ENCODE measurements at places on chromosomes 6 and 20.

- DNase-seq = no peak
Observed at GRCh38 chr6:149095842-149096241, 221.7 kb upstream of the TAB2 start.

GRCh38 chr6:42507195-42507594 lies 55.5 kb upstream of the TRERF1 start:
- DNase-seq = no peak

- DNase-seq = peak; percentile 24
Observed at GRCh38 chr6:35663447-35664235, 25.1 kb downstream of the FKBP5 start.

GRCh38 chr20:38201356-38201755 lies 36.3 kb upstream of the TGM2 start:
- peak; percentile 40 for DNase-seq

GRCh38 chr6:160177220-160177619 lies 55.6 kb downstream of the SLC22A1 start:
- no peak for DNase-seq

Measured in fibroblast of gingiva (primary cell).